ENCODE measurements at places on chromosomes 2 and 18.

DNA sequence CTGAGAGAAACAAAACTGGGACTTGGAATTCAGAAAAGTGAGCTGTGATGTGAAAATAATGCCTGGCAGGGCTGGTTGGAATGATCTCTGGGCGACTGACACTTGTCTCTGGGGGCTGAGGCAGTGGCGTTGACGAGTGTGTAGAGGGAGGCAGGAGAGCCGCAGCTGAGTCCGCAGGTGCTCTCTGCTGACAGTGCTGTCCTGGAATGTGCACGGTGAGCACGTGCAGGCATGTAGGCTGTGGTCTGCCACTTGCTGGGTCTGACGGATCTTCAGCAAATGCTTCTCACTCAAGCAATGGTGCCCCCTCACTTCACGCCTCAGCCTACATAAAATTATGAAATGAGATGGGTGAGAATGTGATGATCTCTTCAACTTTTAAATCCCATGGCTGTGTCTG lies 38.5 kb upstream of the ATP9B start:
- no peak for DNase-seq

DNA sequence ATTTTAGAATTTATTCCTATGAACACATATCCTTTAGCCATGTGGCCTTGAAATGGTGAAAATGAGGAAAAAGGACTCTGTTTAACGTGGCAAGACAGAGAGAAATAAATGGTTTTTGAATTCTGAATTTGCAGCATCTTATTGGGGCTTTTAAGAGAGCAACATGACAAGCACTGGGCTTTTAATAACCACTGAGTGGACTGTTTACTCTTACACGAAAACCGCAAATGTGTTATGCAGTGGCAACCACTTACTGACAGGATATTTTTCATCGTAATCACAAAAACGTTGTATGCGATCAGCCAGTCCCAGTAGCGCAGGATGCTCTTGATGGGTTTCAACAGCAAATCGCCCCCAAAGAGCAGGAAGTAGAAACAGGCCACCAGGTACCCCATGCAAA lies 226.6 kb downstream of the NAPG start:
- no peak for DNase-seq

DNA sequence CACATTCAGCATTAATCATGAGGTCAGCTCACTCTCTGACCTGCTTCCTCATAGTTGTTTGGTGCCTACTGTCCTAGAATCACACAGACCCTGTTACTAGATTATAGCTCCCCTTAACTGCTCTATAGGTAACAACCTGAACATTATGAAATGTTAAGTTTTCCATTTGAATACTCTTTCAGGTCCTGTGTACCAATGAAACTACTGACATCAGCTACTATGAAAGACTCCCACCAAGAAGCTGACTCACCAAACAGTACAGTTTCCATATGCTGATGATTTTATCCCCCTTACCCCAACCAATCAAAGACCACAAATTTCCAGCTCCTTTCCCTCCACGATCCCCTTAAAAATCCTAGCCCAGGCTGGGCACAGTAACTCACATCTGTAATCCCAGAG lies 56.3 kb downstream of the SRBD1 start:
- DNase-seq: no peak

DNA sequence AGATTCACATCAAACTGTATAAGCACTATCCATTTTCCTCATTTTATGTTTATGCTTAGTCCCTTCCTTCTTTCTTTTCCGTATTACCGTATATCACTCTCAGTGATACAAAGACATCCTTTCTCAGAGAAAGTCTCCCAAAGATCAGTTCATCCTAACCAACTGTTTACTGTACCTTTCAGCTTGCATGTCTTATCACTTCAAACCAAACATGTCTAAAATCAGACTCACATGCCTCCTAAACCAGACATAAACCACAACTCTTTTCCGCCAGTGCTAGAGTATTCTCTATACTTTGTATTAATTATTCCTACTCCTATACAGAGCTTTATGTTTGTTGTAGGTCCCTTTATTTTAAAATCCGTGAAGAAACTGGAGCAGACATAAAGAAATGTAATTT lies 41.5 kb downstream of the KCMF1 start:
- no peak for DNase-seq

DNA sequence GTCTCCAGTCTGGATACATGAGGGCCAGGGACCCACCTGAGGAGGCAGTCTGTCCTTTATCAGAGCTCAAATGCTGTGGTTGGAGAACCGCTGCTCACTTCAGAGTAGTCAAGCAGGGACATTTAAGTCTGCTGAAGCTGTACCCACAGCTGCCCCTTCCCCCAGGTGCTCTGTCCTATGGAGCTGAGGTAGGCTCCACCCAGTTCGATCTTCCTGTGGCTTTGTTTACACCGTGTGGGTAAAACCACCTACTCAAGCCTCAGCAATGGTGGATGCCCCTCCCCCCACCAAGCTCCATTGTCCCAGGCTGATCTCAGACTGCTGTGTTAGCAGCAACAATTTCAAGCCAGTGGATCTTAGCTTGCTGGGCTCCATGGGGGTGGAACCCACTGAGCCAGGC lies 731.4 kb upstream of the HS6ST1 start:
- DNase-seq: no peak

GRCh38 chr2:66303471-66303870 lies 131.5 kb upstream of the MEIS1 start:
- DNase-seq: no peak

GRCh38 chr2:127599211-127599610 lies 46.7 kb upstream of the GPR17 start:
- no peak for DNase-seq

DNA sequence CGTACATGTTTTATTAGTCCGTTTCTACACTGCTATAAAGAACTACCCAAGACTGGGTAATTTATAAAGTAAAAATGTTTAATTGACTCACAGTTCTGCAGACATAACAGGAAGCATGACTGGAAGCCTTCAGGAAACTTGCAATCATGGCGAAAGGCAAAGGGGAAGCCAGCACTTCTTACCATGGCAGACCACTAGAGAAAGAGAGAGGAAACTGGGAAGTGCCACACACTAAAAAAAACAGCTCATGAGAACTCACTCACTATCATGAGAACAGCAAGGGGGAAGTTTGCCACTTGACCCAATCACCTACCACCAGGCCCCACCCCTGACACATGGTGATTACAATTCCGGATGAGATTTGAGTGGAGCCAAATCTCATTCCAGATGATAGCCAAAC lies 466.2 kb downstream of the IRS1 start:
- no peak for DNase-seq

DNA sequence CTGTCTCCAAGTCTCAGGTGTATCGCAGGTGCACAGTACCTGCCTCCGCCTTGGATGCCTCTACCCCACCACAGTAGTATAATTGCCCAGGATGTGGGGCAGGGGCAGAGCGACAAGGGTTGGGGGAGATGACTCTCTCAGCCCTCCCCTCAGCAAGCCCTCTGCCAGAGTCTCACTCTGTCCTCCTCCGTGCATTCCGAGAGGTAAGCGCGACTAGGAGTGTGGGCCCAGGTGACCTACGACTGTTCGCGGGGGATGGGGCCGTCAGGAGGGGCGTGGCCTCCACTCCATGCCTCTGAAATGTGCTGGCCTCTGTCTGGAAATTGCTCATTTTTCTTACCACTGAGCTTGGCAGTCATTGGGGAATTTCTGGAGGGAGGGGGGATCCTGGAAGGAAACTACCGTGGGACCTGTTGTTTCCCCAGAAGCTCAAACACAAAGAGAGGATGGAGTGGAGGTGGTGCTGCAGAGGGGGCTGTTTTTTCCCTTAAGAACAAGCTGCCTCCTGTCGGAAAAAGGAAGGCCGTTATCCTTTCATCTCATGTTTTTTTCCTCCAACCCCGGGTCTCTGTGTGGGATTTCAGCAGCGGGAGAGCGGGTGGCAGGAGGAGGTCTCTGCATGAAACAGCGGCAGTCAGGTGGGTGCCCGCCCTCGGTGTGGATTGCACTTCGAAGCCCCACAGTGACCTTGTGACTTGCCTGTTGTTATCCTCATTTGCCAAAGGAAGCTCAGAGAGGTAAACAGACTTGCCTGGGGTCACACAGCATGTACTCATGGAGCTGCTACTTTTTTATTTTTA lies 13.0 kb upstream of the RALB start:
- DNase-seq: no peak

DNA sequence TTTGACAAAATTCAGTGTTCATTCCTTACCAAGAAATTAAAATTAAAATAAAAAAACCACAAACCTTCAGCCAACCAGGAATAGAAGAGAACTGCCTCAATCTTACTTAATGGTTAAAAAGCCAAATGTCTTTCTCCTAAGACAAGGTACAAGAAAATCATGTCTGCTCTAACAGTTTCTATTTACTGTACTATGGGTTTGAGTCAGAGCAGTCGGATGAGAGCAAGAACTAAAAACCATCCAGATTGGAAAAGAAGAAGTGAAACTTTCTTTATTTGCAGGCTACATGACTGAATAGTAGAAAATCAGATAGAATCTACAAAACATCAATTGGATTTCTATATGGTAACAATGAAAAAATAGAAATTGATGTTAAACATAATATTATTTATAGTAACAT lies 555.5 kb upstream of the TNP1 start:
- no peak for DNase-seq

DNA sequence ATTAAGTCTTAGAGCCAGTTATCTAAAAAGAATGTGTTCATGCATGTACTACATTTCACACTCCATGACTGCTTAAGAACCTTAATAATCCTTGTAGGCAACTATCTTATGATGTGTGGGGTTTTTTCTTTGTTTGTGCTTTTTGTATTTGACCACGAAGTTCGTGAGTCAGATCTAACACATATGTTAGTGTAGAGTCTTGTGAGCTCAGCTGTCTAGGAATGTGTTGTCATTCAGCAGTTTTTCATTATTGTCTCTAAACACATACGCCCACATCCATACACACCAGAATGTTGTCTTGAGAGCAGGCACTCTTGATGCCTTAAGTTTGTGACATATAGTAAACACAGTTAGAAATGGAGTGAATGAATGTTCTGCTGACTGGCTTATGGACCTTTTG lies 38.4 kb downstream of the CAB39 start:
- no peak for DNase-seq

- DNase-seq: no peak
Observed at GRCh38 chr2:7510353-7510752, 593.1 kb downstream of the RNF144A start.

DNA sequence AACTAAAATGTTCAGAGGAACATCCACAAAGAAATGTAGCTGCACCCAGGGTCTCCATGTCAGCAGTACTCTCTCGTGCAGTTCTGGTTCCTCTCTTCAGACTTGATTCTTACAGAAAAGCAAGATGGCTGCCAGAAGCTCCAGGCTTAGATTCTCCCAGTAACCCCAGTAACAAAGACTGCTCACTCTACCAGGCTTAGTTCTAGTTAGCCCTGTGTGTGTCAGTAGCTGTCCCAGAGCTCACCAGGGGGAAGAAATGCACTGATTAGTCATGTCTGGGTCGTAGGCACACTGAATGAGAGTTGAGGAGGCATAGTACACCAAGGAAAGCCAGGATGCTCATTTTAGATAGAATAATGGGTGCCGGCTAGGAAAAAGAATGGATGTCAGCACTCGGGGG lies 395.0 kb upstream of the NRP2 start:
- no peak for DNase-seq

DNA sequence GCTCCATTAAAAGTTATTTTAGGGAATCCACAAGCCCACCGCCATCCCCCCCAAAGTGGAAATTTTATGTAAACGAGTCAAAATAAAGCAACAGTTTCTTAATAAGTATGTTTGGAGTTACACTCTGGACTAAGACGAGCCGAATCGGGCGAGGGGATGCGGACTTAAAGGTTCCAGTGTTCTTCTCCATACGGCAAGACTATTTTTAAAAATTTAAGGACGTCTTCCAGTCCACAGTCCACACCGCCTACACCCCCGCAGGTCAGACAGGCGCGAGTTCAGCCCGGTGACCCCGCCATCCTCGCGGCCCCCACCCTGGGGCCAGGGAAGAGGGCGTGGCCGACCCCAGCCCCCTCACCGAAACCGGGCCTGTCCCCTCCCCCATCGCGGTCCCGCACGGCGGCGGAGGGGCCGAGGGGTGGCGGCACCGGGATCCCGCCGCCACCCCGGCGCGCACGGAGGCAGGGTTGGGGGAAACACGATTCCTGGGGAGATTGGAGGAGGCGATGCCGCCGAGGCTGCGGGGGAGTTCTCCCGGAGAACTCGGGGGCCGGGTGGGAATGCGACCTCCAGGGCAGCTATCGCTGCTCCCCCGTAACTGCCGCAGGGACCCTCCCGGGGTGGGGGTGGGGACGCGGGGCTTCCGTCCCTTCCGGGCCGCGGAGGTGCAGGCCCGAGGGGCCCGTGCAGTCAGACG lies 24.5 kb upstream of the SMAD7 start:
- no peak for DNase-seq

DNA sequence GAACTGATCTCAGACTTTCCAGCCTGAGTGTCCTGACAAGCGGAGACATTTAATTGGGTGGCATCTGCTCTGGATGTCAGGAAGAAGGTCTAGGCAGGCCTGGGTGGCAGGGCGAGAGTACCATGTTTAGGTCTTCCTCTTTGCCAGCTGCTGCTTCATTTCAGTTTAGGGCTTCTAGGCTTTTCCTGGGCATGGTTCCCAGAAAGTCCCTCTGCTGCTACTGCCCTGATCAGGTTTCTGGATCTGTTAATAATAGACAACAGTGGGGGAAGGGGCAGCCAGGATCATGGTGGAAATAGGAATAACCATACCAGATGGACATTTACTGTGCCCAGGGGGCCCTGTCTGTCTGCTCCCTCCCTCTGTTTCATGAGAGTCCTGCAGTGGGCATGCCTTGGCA lies 2.3 kb upstream of the PLCD4 start:
- DNase-seq: no peak

GRCh38 chr18:62959481-62959880 lies 244.1 kb downstream of the PHLPP1 start:
- DNase-seq: no peak

GRCh38 chr2:9085353-9085752 lies 81.9 kb upstream of the MBOAT2 start:
- DNase-seq: no peak

DNA sequence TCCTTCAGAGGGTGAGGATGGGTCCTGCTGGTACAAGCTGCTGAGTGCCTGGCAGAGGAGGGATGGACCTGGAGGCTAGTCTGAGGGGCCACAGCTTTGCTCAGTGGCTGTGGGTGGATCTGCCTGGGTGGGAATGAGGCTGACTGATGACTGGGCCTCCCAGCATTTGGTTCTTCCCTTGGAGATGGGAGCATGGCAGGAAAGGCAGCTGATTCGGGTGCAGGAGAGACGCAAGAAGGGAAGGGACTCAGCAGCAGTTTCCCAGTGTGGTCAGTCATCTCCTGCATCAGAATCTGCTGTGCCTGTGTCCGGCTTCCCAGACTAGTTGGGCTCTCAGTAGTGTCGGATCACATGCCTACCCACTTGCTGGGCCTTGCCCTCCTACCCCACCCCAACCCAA lies 7.3 kb downstream of the WIPF1 start:
- DNase-seq: no peak

DNA sequence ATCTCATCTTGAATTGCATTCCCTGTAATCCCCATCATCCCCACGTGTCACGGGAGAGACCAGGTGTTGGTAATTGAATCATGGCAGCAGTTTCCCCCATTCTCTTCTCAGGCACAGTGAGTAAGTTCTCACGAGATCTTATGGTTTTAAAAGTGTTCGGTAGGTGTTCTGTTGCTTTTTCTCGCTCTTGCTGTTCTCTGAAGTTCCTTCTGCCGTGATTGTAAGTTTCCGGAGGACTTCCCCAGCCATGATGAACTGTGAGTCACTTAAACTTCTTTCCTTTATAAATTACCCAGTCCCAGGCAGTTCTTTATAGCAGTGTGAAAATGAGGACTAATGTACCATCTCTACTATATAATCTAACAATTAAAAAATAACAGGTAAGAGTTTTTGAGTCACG lies 409.9 kb upstream of the NRXN1 start:
- DNase-seq: no peak

Measured in stimulated activated CD8-positive, alpha-beta memory T cell treated with anti-CD3 and anti-CD28 coated beads, Interleukin-4, amount 100 ng/mL, for 4 hours (primary cell).